Heart left ventricle (tissue), 16 donors: ENCODE measurements at places on chromosomes 2 and 18. TPM values are rescaled to one million over a fixed set of nuclear protein-coding genes. Genes with fewer than 3 reads are reported as not detected.

DSC3 gene
- not detected for total RNA-seq

LHCGR gene
- total RNA-seq: 0.09 TPM

MAPK4 gene
- total RNA-seq: 27.5 TPM

PRSS56 gene
- total RNA-seq: not detected

DNA sequence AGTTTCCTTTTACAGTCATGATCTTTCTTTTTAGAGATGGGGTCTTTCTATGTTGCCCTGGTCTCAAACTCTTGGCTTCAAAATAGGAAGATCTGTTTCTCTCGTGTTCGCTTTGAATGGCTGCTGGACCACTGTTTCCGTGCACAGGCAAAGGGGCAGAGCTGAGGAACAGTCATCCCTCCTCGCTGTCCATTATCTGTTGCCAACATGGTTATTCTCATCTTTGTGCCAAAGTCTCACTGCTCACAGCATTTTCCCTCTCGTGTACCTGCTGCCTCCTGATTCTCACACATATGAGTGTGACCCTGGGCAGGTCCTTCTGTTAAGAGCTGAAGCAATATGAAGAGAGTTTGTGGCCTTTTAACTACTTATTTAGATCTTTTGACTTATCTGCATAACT is 28.0 kb upstream of the CCNYL1 start:
- no peak for DNase-seq

GRCh38 chr2:238489896-238490295 is 63.2 kb downstream of the ASB1 start:
- DNase-seq: no peak

GRCh38 chr2:203019142-203019541 is 4.5 kb downstream of the NBEAL1 start:
- no peak for DNase-seq

DNA sequence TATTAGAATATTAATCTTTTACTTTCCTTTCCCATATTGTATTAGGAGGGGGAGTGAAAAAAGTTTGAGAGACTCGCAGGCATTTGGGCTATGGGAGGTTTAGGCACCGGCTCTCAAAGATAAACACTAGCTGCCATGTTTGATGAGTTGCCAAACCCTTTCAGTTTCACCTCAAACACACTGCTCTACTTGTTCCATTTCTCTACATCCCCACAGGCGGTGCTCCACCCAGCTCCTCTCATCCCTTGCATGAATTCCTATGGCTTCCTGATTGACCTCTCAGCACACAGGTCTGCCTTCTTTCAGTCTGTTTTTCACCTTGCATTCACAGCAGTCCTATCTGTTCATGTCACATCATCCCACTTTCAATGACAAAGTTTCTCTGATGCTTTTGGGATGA is 65.7 kb downstream of the MEP1B start:
- no peak for DNase-seq

GRCh38 chr2:200821686-200822245 is 10.1 kb downstream of the BZW1 start:
- no peak for DNase-seq

DNA sequence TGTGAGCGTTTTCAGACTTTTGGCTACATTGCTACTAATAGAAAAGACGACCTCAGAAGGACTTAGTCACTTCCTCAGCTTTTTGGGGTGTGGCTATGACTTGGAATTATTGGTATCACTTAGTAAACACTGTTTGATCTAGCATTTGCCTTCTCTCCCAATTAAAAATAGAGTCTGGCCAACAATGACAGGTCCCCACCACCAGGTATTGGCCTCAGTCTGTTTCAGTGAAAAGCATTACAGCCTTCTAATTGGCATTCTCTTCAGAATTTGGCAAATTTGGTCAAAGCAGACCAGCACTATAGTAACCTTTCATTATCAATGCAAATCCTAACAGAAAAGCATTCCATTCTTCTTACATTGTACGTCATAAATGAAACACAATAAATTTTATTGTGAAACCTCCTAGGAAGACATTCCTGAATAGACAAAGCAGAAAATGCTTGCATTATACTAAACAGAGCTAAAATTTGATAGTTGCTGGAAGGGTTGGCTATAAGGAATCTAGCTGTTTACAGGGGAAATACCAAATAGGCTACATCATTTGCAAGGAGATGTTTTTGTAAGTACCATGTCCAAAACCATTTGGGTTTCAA is 613.9 kb downstream of the IRS1 start:
- no peak for DNase-seq

DNA sequence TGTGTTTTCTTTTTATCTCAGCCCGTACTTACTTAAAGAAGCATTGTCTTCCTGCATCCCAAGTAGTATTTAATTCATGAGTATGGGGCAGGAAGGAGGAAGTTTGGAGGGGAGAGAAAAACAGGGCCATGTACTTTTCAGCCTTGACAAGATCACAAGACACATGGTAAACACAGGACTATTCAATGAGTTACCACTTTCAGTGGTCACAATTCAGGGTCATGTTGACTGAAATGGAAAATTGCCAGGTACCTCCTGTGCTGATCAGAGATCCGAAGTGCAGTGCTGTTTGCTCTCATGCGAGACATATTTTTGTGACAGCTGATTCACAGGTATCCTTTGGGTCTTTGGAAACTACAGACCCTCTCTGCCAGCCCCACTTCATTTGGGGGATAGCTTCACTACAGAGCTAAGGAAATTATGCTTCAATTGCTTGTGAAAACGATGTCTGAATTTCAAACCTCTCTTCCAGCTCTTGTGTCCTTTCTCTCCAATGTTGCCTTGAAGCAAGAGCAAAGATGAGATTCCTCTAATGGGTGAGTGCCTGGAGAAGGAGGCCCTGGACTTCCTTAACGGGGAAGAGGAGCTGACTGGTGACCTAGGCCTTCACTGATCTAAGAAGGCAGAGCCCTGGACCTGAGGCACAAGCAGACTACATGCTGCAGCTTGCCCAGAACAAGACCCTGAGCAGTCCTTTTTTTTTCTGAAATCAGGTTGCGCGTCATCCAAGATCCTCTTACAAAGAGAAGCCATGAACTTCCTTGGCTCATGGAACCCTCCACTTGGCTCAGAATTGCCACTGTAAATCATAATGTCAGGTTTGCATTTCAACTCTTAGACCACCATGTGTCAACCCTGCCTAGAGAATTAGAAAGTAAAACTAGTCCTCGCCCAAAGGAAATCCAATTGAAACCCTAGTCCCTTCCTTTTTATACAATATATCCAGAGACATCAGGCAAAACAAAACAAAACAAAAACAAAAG is 44.1 kb downstream of the EVA1A start:
- DNase-seq: no peak

DNA sequence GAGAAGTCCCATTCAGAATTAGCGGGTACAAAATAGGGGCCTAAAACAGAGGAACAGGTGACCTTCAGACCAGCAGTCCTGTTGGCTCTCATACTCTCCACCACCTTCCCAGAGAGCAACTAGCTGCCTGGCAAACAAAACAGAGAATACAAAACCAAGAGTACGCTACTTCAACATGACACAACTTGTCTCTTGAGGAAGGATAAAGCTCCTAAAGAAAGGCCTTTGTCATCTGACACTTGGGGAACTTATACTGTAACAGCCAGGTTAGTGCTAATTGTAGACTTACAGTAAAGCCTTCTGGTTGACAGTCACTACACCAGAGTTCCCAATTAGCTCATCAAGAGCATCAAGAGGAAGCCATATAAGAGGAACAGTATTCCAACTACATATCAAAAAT is 282.1 kb upstream of the NT5C1B start:
- no peak for DNase-seq
